ENCODE measurements at places on chromosomes 5 and 9. TPM values are rescaled to one million over a fixed set of nuclear protein-coding genes. Genes with fewer than 3 reads are reported as not detected.

The SEMA5A gene
- 0.94 TPM for total RNA-seq

The MYMK gene
- total RNA-seq = not detected

The FBXO10 gene
- total RNA-seq = 2.6 TPM

The GLDC gene
- not detected for total RNA-seq

The GPR150 gene
- total RNA-seq = 1.8 TPM

The SPATA31A3 gene
- not detected for total RNA-seq

The LCN15 gene
- not detected for total RNA-seq

The UBE2QL1 gene
- not detected for total RNA-seq

The PCDHB5 gene
- 0.34 TPM for total RNA-seq

The HSPA5 gene
- total RNA-seq = 224 TPM

- no peak for DNase-seq
Measured at GRCh38 chr5:118806571-118806970, 181.8 kb downstream of the DTWD2 start.

DNA sequence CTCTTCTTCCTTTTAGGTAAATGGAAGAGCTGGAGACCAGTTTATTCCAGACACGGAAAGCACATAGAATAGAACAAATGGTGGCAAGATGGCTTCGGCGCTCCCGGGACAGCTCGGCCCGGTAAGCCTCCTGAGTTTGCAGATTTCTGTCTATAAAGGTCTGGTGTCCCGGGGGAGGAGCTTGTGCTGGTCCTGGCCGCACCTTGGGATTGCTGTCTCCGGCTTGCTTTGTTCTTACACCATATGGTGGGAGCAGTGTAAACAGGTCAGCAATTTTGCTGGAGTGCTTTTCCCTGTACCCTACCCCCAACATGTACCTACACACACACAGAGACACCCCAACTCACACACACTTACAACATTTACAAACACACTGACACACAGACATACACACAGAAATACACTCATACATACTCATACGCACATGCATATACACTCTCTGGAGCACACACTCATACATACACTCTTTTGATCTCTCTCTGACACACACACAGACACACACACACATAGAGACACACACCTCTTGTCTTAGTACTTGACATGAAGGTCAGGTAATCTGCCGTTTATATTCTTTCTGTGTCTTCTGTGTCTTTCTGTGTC is 42.0 kb downstream of the FRMPD1 start:
- no peak for DNase-seq

DNA sequence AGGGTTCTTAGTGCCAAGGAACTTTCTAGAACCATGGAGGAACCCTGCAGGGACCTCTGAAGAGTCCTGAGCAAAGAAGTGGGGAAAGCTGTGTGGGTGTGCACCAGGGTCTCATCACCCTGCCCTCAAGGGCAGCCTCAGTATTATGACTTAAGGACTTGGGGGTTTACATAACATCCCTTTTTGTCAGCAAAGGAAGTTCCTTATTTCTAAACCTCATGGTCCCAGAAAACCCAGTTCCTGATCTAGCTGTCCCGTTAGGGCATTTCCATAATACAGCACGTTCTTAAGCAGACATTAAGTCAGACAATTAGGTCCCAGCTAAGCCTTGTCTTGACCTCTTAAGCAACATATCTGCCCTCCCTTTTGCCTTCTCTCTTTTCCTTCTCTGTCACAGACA is 57.3 kb downstream of the DAPK1 start:
- no peak for DNase-seq

DNA sequence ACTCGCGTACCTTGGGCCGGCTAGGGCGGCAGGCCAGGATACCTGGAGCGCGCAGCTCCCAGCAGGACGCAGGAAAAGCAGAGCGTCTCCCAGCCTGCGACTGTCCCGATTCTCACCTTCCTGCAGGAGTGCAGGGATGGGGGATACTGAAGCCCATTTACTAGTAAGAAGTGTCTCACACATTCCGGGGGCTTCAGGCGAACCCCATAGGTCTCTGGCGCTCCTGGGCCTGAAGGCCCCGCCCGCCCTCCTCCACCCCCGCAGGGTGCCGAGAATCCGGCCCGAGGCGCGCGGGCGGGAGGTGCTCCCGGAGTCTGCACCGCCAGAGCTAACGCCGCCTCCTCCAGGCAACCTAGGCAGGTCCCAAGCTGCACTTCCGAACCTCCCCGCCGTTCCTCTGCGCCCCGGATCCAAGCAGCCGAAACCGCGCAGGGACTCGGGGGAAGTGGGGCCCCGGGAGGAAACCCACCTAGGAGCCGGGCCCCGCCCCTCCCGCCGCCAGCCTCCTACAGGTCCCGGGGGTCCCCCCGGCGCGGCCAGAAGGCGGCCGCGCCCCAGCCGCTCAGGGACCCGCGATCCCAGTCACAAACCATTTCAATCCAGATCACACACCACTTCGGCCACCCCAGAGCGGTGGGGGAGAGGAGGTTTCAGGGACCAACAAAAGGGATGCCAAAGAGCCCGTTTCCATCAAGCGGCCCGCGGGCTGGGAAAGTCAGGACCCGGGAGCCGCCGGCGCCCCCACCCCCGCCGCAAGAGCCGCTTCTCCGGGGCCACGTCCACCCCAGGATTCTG is 1.2 kb downstream of the ROR2 start:
- no peak for DNase-seq

DNA sequence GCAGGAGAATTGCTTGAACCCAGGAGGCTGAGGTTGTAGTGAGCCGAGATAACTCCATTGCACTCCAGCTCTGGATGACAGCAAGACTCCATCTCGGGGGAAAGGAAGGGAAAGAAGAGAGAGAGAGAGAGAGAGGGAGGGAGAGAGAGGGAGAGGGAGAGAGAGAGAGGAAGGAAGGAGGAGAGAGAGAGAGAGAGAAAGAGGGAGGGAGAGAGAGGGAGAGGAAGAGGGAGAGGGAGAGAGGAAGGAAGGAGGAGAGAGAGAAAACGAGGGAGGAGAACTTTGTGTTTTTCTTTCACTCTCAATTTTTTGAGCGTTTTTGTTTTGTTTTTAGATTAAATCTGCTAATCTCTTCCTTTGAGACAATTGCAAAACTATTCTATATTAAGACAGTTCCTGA is 46.9 kb downstream of the SPEF2 start:
- no peak for DNase-seq

- DNase-seq = no peak
Measured at GRCh38 chr5:96809921-96810320, 2.2 kb upstream of the ERAP1 start.

GRCh38 chr9:2785060-2785950 is 58.6 kb downstream of the PUM3 start:
- DNase-seq = no peak

GRCh38 chr9:68869022-68869421 is 144.9 kb downstream of the PRKACG start:
- DNase-seq = no peak

GRCh38 chr5:37110135-37110534 is 139.0 kb downstream of the CPLANE1 start:
- no peak for DNase-seq

GRCh38 chr9:97502984-97503861 is 1.8 kb downstream of the TMOD1 start:
- no peak for DNase-seq

DNA sequence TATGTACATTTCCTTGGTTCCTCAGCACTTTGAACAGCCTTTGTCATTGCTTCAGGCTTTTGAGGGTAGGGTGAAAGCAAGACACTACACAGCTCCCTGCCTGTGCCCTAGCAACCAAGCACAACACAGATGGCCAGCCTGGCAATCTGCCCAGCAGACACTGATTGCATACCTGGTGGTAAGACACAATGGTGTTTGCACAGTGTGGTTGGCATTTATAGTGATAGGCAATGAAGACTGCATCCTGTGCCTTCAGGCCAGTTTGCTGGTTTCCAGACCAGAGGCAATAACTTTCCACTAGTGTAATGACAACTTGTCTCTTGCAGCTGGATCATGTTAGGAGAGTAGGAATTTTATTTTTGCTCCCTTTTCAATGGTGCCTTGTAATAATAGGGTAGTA is 144.5 kb upstream of the TNC start:
- no peak for DNase-seq

Measured in T-helper 17 cell (primary cell).